ENCODE measurements at places on chromosomes 5 and 9.
A peak's percentile ranks its signal among the peaks of the same experiment; 100 is the strongest.

DNA sequence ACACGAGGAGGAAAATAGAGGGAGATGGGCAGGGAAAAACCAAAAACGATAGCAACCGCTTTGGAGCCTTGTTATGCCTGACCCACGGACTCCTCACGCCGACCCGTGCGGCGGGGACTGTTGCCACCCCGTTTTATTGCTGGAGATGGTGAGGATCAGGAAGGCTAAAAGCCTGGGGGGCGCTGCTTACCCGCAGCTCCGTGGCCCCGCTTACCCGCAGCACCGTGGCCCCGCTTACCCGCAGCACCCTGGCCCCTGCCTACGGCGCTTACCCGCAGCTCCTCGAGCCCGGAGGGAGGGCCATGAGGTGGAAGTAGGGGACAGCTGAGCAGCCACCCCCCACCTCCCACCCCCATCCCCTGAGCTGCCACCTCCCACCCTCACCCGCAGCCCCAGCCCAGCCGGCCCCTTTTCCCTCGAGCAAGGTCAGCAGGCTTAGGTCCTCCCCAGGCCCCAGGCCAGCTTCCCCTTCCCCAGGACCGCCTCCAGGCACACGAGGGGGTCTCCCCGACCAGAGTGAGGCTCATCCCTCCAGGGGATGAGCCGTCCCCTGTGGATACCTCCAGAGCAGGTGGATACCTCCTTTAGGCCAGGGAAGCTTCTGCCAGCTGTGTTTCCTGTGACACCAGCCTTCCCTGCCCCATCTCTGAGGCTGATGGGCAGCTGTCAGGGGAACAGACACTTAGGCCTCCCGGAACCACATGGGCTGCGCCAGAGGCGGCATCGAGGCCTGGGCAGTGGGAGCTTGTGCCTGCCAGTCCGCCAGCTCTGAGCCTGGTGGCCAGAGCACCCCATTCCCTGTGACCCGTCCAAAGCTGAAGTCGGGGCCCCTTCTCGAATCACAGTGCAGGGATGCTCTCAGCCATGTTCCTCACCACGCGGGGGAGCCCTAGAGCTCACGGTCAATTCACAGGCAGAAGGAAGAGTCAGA, 92.3 kb downstream of the LMX1B start:
- peak; percentile 59 for DNase-seq

GRCh38 chr9:124054582-124055227, 43.1 kb downstream of the LHX2 start:
- DNase-seq = no peak

DNA sequence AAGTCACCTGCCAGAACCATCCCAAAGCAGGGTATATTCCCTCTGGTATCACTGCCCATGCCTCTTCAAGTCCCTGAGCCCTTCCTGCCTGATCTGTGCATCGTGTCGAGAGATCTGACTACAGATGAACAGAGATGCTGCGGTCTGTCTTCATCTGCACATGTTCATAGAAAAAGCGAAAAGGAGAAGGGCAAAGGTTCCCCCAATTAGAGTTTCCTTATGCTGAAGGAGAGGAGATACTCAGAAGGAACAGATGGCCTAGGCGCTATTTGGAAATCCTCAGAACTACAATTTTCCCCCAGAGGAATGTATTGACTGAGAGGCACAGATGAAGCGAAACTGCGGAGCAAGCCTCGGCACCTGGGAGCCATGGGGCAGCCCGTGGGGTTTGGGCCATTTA, 170.9 kb downstream of the SEC61B start:
- DNase-seq = no peak

DNA sequence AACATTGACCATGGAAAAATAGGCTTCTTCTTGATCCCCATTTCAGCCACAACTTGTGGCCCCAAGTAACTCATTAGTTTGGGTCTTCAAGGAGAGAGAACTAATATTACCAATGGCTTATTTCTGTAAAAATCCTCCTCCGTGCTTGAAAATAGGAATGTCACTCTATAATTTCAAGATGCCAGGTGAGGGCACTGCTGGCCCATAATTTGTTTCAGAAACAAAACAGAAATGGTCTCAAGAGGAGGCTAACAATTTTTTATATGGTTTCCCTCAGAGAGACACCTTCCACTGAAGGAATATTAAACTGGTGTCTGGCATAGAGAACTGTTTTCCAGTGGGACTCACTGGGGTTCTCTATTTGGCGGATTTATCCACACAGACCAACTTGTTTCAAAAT, 437.0 kb upstream of the TRPC7 start:
- no peak for DNase-seq

GRCh38 chr5:6465831-6466790, 17.5 kb downstream of the UBE2QL1 start:
- no peak for DNase-seq

- DNase-seq = no peak
These were observed 6.5 kb downstream of the OGN start for GRCh38 chr9:92397853-92398252.

GRCh38 chr5:53378590-53379247, 101.7 kb upstream of the FST start:
- no peak for DNase-seq

- DNase-seq = no peak
These were observed 64.3 kb downstream of the ARHGAP26 start for GRCh38 chr5:142834504-142834903.

DNA sequence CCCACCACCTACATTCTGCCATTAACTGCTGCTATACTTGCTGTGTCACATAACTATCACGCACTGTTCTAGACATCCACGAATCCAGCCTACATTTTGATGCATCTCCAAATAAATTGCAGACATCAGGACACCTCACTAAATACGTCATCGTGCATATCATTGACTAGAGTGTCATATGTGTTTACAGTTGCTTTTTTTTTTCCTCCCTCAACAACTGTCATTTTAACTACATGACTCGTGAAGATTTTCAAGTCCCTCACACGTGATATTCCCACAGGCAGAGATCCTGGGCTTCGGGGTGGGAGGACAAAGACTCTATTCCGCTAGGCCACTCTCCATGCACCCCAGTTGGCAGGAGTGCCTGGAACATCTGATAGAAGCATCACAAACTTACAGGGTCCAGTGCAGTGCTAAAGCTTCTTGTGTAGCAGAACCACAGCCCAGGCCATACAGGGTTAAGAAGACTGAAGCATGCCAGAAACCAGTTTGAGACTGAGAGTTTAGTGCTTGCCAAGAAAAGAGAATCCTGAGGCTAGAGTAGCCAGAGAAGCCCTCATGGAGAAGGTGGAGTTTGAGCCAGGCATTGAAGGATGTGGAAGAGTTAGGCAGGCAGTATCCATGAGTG, 1.1 kb downstream of the PCYOX1L start:
- DNase-seq = no peak

DNA sequence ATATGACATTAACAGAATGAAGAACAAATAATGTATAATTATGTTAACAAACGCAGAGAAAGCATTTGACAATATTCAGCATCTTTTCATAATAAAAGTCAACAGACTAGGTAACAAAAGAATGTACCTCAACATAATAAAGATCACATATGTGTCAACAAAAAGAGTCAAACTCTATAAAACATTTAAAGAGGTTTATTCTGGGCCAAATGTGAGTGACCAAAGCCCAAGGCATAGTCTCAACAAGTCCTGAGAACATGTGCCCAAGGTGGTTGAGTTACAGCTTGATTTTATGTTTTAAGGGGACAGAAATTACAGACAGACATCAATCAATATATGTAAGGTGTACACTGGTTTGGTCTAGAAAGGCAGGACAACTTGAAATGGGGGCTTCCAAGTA, 19.4 kb downstream of the BTNL8 start:
- no peak for DNase-seq

GRCh38 chr5:80667384-80667783, 12.6 kb upstream of the DHFR start:
- no peak for DNase-seq

GRCh38 chr5:159098603-159099436, 896 bp downstream of the EBF1 start:
- DNase-seq = no peak

GRCh38 chr5:178150977-178151734, 2.5 kb downstream of the NHP2 start:
- DNase-seq = no peak

DNA sequence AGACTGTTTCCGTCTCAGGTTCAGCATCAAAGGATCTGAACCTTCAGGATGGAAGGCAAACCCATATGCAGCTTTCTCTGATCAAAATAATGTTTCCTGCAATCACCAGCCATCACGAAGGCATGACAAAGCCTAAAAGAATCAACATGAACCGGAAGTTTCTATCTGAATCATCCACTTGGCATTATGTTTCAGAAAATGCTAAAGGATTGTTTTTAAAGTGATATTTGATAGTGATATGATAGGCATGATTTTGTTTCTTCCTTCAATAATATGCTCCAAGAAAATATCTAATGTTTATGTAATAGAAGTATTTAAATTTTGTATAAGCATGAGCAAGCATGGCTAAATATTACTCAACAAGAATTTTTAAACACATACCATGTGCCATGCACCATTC, 219.6 kb downstream of the PLK2 start:
- no peak for DNase-seq

DNA sequence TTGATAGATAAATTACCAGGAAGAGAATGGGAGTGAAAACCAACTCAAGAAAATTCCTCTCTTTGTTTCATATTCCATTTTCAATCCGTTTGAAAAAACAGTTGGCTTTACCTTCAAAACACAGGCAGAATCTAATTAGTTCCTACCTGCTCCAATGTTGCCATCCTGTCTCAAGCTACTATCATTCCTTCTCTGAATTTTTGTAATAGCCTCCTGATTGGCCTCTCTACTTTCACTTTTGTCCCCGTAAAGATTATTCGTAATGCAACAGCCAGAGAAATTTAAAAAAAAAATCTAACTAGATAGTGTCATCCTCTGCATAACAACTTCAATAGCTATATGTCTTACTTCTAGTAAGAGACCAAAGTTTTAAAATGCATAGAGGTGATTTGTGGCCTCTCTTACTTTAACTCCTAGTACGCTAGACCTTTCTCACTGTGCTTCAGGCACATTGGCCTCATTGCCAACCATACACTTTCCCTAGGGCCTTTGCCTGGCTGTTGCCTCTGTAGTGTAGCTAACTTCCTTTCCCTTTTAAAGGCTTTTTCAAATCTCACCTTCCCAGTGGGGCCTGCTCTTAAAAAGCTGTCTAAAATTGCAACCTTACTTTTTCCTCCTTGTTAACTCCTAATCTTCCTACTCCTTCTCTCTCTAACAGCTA, 311.3 kb upstream of the GRIN3A start:
- no peak for DNase-seq

GRCh38 chr9:96158909-96159575, 142.9 kb downstream of the HSD17B3 start:
- DNase-seq = no peak

GRCh38 chr5:1638658-1639400, 115.1 kb upstream of the LPCAT1 start:
- DNase-seq = no peak

DNA sequence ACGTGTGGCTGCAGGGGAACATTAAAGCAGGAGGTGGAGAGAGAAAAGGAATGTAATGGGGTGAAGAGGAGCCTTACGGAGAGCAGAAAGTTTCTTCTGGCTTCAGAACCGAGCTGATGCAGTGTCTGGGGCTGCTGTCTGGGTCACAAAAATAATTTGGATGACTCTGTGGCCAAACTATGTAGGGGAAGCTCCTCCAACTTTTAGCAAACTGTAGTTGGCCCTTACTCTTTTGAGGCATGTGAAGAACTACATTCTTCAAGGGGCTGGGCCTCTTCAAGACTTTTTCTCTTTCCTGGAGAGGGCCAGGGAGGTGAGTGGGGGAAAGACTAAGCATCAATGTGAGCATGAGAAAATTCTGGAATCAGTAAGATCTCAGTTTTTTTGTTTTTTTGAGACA, 31.9 kb upstream of the SPARC start:
- DNase-seq = no peak

- DNase-seq = no peak
These were observed 213.1 kb downstream of the MSX2 start for GRCh38 chr5:174937201-174938123.

DNA sequence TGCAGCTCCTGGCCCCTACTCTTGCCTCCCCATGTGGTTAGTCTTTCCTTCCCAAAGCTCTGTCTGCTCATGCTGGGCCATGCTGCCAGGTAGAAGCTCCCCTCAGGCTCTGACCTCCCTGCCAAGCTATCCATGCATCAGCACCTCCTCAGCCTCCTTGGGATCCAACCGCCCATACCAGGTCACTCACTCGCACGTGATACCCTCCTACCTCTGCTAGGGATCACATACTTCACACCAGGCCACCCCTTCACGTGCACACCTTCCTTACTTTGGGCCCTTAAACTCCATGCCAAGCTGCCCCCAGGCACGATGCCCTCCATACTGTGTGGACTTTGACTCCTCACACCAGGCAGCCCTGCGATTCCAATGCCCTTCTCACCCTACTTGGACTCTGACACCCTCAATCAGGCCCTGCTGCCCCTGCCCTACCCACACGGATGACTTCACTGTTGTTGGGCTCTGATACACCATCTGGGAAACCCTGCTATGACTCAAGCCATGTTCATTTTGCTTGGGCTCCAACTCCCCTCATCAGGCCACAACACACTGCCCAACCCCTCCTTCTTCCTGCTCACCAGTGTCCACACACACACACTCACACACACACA, 34.1 kb downstream of the ZNF483 start:
- DNase-seq = no peak

DNA sequence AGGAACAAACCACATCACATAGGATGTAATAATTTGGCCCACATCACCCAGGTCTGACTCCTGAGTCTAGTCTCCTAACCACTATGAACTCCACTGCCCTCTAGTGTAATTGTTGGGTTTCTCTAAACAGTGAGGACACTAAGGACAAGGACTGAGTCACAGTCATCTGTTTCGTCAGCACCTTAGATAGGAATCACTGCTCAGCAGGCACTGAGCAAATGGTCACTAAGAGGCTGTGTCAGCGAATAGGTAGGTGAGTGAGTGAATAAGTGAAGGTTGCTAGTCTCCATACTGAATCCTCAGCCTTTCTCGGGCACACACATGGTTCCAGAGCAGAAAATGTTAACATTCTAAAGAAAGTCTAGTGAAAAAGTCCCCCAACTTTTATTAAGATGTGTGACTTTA, 278.6 kb downstream of the SPOCK1 start:
- DNase-seq = no peak

- DNase-seq = peak; percentile 80
These were observed 146.8 kb upstream of the IQGAP2 start for GRCh38 chr5:76256116-76256889.

- DNase-seq = no peak
These were observed 49.5 kb downstream of the NR3C1 start for GRCh38 chr5:143354025-143354424.

DNA sequence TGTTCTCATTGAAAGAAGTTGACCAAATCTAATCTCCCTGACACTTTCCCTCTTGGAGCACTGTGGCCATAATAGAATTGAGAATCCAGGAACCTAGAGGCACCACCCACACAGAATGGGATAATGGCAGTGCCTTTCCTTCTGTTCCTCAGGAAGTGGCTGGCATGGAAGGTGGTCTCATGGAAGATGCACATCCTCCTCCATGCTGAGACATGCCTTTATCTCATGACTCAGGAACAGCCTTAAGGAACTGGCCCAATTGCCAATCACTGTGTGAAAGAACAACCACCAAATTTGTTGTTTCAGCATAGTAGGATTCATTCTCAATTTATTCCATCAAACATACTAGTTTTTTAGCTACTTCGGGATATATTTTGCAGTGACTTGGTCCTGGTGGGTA, 137.5 kb upstream of the RASGRF2 start:
- DNase-seq = no peak

GRCh38 chr5:141051521-141051866, 320 bp downstream of the PCDHB1 start:
- DNase-seq = no peak
